Stimulated activated CD4-positive, alpha-beta T cell treated with anti-CD3 and anti-CD28 coated beads, TNF-alpha, amount 100 ng/mL, for 24 hours (primary cell): ENCODE measurements at places on chromosomes 12 and 14.

- DNase-seq: no peak
Observed at GRCh38 chr12:117580015-117580717, 218.7 kb upstream of the NOS1 start.

DNA sequence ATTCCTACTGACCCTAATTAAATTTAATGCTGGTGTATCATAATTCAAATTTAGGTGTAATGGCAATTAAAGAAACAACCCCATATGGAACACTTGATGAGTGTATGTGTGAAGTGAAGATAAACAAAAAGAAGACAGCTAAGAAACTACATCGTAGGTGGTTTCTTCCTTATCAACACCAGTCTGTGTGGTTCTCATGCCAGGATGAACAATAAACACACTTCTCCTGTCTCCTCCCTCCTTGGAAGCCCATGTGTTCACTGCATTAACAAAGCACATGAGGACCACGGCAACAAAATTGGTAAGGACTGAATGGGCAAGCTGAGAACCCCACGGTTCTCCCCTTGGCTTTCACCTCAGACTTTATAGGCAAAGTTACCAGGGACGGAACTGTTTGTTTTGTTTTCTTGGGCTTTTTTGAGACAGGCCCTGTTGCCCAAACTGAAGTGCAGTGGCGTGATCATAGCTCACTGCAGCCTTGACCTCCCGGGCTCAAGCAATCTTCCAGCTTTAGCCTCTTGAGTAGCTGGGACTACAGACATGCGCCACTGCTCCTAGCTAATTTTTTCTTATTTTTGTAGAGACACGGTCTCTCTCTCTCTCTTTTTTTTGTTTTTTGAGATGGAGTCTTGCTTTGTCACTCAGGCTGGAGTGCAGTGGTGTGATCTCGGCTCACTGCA is 71.0 kb downstream of the TRAFD1 start:
- no peak for DNase-seq

DNA sequence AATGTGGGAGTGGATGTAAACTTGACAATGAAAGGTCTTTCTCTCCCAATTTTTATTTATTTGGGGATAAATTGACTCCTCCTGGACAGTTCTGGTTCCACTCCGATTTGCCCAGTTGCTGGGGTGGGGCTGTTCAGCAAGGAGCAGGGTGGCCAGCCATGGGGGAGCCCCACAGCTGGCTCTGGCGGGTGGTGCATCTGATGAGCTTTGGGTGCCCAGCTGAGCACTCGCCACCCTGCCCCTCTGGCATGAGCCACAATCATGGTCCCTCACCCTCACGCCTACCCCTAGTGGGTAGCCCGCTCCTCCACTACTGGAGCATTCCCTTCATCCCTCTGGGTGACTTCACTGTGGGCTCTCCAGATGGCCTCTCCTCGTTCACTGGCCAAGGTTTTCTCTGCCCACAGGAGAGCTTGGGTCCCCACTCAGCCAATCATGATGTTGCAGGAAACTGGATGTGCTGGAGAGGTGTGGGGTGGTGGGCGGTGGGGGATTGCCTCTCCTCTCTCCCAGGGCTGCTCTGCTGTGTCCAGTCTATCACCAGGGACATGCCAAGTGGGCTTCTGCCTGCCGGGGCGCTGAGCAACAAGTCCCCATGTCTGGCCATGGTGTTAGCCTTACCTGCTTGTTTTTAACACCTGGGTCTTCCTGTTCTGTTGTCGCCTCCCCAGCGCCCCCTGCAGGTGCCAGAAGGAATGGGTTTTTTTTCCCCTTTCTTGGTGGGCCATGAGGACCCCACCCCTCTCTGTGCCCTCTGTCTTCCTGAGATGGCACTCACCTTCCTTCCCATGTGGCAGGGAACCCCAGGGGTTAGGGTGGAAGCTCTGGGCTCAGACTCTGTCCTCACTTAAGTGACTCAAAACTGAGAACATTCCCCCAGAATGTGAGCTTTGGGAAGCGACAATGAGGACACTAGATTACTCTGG is 3.4 kb downstream of the CYP46A1 start:
- no peak for DNase-seq

- DNase-seq: no peak
Observed at GRCh38 chr12:69894800-69895383, 69.9 kb downstream of the MYRFL start.

GRCh38 chr12:62656591-62657362 is 190.2 kb downstream of the MON2 start:
- no peak for DNase-seq
